ENCODE measurements at places on chromosomes 7 and 10. TPM values are rescaled to one million over a fixed set of nuclear protein-coding genes. Genes with fewer than 3 reads are reported as not detected.

Gene STEAP1B
- 21.1 TPM for total RNA-seq

Gene TEX47
- not detected for total RNA-seq

Gene TACC2
- total RNA-seq, result 2.9 TPM

Gene COL28A1
- under 0.01 TPM for total RNA-seq

Gene MUC3A
- not detected for total RNA-seq

Gene TRIM50
- total RNA-seq, result not detected

Gene GPR37
- total RNA-seq, result 9.2 TPM

Gene ACTL6B
- not detected for total RNA-seq

Gene CDHR1
- total RNA-seq, result not detected

Gene TCTN3
- 26.9 TPM for total RNA-seq

Gene ZP3
- total RNA-seq, result 0.83 TPM

Gene MINPP1
- total RNA-seq, result 16.9 TPM

Gene TMEM236
- total RNA-seq, result not detected

Gene BPGM
- 32.8 TPM for total RNA-seq

Gene UCMA
- total RNA-seq, result not detected

Gene CYP3A7
- total RNA-seq, result not detected

Gene NFE2L3
- 37.8 TPM for total RNA-seq

Gene ACBD5
- total RNA-seq, result 11.7 TPM

Gene NCOA4
- 188 TPM for total RNA-seq

Gene FGL2
- 1.3 TPM for total RNA-seq

Gene ARHGEF5
- under 0.01 TPM for total RNA-seq

Gene DNAH11
- total RNA-seq, result under 0.01 TPM

Gene PTN
- 61.7 TPM for total RNA-seq

Gene GLRX3
- 78.7 TPM for total RNA-seq

Gene ADRB1
- total RNA-seq, result not detected

Gene PTPRZ1
- total RNA-seq, result not detected

Gene CALML5
- total RNA-seq, result not detected

Gene MALRD1
- 1.1 TPM for total RNA-seq

Gene PI4K2A
- 15.6 TPM for total RNA-seq
